ENCODE measurements at places on chromosomes 6 and 20.

GRCh38 chr6:148954934-148955333 lies 208.1 kb downstream of the UST start:
- no peak for DNase-seq

DNA sequence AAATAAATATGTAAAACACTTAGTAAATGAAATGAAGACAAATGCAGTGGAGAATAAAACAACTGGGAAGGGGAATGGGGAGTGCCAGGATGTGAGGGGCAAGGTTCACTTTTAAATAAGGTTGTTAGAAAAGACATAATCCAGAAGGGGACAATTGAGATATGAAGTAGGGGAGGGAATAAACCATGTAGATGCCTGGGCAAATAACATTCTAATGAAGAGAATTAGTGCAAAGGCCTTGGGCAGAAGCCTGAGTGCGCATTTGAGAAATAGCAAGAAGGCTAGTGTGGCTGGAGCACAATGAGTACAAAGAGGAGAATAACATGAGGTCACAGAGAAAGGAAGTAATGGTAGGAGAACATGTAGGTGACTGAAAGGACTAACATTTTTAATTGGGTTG lies 2.4 kb downstream of the CEP57L1 start:
- no peak for DNase-seq

DNA sequence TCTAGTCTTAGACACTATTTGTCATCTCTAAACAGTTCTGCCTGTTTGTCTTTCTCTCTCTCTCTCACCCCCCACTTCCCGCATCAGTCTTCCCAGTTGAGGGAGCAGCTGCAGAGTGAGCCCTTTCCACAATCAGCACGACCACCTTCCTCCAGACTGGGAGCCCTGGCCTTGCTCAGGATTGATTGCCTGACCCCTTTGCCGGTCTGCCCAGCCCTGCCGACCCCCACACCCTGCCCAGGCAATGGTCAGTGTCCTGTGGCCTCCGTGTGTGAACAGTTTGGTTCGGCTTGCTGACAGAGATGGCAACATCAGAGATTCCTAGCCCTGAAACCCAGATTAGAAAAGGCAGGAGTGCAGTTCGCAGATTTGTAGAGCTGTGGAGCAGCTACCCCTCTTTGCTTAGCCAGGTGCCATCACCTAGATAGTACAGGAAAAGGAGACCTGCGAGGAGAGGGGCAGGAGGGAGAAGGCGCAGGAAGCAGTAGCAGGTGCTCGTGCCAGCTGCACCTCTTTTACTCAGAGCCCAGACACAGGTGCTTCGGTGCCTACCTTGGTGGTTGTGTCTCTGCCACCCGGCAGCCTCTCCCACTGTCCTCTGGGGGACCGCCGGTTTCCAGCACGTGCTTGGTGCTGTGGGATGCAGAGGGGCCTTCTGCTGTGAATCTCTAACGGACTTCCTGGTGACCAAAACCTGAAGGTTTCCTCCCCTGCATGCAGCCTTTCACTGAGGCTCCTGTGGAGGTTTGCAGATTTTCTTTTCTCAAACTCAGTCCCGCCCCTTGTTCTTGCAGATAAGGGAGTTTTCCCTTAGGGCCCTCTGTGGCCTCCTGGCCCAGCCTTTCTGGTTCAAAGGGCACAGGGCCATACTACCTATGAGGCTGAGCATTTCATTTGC lies 92.4 kb downstream of the SCML4 start:
- no peak for DNase-seq

GRCh38 chr6:108714101-108714765 lies 134.0 kb upstream of the ARMC2 start:
- DNase-seq = no peak

DNA sequence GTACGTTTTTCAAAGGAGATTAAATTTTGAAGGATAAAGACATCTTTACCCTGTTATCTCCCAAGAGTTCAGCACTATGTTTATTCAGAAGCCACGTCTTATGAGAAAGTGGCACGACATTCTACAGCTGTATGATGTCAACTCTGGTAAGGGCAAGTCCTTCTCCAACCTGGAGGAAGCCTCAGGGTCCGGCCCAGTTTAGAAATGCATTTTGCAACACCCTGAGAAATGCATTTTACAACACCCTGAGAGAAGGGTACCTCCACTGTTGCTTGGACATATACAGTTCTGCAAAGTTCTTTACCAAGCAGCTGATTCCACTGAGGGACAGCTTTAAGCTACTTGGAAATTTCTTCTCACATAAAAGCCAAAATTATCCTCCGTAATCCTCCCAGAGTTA lies 17.5 kb downstream of the NAPB start:
- DNase-seq = no peak

GRCh38 chr6:53868626-53869025 lies 73.8 kb downstream of the LRRC1 start:
- DNase-seq = peak; percentile 27

DNA sequence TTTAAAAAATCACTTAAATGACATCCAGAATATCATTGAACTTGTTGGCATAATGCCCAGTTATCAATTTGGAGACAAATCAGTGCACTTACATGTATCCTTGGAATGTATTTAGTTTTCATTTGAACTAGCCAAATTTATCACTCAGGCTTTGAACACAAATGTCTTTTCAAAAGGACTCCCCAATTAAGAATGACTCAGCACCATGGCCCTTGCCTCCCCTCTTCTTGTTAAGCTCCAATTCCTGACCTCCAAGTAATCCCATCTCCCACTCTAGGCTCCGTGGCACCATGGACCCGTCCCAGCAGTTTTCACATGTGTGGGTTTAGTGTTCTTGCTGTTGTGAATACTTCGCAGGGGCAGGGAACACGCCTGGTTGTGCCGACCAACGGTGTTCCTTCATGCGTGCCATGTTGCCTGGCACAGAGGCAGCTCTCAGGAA lies 2.7 kb downstream of the AKAP12 start:
- no peak for DNase-seq

DNA sequence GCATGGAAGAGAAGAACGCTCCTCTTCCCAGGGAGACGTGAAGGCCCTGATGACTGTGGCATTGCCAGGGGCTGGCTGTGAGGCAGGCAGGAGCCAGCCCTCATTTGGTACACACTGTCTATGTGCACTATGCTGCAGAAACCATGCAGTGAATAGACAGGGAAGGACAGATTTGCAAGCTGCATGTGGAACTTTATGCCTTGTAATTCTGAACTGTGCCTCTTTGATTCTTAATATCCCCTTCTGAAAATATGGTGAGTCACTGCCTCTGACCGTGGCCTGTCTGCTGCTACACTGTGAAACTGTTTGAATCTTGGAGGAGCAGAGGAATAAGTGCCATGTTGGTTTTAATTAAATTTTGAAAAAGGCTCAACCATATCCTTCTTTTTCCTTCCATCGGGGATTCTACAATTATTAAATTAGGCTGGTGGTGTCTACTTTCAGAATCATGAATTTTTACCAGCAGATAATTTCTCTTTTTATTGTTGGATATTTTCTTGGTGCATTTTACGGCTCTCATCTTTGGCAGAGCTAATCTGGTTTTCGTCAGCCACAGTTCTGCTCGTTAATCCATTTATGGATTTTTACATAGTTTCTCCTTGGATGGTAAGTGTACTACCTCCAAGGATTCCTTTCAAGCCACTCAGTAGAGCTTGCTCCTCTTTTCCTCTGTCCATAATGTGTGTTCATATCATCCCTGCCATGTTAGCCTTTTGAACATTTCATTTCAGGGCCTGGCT lies 301.0 kb upstream of the SLC35B3 start:
- DNase-seq = no peak

GRCh38 chr6:52136934-52137467 lies 49.2 kb upstream of the IL17A start:
- DNase-seq = no peak

DNA sequence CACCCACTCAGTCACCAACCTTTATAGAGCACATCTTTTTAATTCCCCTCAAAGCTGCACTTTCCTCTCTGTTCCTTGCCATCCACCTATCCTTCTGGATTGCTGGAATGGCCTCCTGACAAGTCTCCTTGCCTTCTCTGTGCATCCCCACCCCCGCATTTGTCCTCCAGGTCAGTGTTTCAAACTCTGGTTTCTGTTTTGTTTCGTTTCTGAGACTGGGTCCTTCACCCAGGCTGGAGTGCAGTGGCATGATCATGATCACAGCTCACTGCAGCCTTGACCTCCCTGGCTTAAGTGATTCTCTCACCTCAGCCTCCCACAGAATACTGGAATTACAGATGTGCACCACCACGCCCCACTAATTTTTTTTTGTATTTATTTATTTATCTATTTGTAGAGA lies 96.2 kb downstream of the PLCB1 start:
- no peak for DNase-seq

DNA sequence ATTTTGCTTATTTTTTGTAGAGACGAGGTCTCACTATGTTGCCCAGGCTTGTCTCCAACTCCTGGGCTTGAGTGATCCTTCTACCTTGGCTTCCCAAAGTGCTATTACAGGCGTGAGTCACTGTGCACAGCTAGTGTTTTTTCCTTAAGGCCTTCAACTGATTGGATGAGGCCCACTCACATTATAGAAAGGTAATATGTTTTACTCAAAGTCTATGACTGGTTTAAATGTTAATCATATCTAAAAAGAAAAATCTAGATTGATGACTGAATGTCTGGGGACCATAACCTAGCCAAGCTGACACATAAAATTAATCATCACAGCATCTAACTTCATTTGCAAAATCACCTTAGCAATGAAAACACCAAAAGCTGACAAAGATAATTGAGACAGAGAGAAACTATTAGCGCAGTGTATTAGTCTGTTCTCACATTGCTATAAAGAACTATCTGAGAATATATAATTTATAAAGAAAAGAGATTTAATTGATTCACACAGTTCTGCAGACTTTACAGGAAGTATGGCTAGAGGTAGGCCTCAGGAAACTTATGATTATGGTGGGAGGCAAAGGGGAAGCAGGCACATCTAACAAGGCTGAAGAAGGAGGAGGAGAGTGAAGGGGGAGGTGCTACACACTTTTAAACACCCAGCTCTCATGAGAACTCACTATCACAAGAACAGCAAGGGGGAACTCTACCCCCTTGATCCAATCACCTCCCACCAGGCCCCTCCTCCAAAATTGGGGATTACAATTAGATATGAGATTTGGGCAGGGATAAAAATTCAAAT lies 66.8 kb upstream of the ARHGAP18 start:
- no peak for DNase-seq

DNA sequence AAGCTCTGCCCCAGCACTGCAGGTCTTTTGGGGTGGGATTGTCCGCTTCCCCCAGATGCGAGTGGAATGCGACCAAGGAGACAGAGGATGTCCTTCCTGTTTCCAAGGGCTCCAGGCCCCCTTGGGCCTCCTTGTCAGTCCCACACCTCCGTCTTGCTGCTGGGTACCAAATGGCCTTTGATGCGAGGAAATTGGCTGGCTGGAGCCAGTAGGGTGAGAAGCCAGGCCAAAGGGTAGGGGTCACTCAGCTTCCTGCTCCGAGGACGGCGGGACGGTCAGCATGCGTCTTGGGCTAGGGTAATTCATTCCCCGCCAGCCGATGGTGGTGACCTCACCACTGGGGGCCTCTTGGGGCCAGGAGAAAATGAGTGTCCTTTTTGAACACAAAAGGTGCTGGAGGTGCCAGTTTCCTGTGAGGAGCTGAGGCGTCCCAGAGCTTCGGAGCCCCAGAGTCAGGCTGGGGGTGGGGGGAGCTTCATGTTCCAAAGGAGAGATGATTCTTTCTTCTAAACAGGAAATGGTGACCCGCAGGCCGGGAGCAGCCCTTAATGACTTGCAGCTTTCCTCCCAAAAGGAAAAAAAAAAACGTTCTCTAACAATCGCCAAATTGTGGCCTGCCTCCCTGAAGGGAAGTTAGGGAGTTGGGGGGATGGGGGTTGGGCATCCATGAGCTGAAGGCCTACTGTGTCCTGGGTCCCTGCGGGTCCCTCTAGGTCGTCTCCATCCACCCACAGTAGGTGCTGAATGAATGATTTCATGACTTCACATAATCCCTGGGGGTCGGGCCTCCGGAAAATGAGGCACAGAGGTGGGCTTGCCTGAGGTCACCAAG lies 6.7 kb downstream of the SNAI1 start:
- no peak for DNase-seq

DNA sequence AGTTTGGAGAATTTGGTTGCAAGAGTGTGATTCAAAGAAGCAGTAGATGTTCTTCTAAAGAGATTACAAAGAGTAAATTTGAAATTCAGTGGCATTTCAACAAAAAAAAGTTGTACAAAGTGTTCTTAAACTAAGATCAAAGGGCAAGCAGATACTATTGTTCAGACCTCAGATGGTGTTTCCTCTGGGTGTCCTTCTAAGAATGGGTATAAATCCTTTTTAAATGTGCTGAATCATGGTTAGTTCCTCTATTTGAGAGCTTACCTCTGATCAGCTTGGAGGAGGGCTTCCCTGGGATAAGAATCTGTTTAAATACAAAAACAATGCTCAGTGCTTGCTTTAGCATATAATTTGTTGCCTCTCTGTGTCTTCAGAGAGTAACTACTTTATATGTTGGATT lies 6.3 kb downstream of the BMP6 start:
- DNase-seq = no peak

DNA sequence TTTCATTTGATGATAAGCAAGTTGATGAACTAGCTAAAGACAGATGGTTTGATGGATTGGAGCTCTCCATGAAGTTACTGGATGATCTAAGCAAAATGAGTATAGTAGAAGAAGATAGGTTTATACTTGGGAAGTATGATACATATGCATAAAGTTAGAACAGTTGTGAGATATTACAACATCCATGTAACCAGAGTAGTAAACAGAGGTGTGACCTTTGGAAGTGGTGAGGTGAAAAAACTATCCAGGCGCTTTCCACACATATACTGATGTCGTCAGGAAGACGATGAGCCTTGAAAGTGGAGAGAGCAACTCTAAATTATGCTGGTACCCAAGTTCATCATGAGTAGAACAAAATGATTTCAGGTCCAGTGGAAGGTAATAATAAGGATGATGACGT lies 271.0 kb downstream of the PTPRK start:
- no peak for DNase-seq

DNA sequence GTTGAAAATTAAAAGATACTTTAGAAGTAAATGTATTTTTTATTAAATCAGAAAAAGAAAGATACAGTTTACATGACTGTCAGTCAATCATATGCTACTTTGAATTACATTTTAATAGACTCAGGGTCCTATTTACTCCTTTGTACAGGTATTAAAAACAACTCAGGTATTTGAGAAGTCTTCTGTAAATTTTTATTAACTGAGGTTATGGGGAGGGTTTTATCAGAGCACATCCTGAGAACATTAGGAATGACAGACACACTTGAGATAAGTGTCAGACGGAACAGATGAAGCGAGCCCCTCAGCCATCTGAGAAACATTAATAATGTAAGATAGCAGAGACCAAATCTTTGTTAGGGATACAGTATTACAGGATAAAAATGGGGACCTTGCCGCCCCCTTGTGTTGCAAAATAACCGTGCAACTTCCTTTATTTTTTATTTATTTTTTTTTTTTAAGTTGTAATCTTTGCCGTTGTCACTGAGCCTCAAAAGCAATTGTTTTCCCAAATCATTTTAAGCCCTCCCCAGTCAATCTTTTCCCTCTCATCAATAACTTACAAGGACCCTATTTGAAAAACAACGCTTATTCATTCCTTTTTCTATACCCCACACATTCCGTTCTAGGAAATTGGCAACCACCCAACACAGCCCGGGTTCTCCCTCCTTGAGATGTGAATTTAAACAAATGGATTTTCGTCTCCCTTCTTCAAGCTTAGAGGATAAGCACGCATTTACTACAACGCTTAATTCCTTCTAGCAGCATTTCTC lies 126.7 kb downstream of the BCAS1 start:
- peak; percentile 38 for DNase-seq

Data from DMS 273 treated with DMSO at 0.1 percent for 48 hours (cell line).